ENCODE measurements at places on chromosomes 12 and 14.

DNA sequence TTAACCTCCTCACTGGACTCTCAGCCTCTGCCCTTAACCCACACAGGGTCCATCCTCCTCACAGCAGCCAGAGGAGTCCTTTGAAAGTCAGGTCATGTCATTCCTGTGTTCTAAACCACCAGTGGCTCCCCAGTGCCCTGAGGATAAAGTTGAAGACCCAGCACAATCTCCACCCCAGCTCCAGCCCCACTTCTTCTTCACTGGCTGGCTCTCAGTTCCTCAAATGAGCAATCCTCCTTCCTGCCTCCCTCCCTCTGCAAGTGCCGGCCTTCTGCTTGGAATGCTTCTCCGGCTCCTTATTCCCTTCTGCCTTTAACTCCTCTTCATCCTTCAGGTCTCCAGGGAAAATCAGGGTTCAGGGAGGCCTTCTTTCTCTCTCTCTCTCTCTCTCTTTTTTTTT lies 32.0 kb upstream of the SPPL3 start:
- DNase-seq: peak; percentile 2

DNA sequence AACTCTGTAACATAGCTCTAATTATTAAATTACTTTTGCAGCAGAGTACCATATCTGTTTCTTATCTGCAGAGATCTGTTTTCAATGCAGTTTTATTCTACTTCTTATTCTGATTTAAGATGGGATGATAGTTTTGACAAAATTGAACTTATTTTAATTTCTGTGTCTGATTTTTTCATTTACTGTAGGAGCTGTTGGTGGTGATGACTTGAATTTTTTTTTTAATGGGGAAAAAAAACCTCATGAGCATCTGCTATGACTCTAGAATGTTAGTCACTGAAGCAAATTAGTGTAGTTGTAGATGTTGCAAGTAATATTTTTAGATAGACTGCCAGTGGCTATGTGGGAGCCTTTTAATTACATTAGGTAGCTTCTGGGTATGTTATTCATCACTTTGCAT lies 23.4 kb downstream of the DNM1L start:
- no peak for DNase-seq

GRCh38 chr12:64587447-64587846 lies 22.8 kb upstream of the RASSF3 start:
- DNase-seq: no peak

GRCh38 chr12:43099691-43100163 lies 452.3 kb downstream of the ADAMTS20 start:
- DNase-seq: no peak

DNA sequence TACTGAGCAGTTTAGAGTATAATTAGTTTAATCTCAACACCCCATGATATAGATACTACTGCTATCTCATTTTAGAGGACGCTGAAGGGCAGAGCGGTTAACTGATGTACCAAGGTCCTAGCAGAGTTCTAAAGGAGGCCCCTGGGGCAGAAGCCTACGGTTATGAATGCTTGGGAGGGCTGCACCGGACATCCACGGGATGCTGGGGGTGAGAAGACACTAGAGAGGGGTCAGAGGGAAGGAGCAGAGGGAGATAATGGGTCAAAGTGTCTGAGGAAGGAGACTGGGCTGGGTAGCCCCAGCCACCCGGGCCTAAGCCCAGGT lies 1.6 kb upstream of the ACTR6 start:
- DNase-seq: no peak

GRCh38 chr14:48546996-48547395 lies 871.6 kb upstream of the MDGA2 start:
- no peak for DNase-seq

GRCh38 chr14:52895000-52895399 lies 55.9 kb downstream of the FERMT2 start:
- no peak for DNase-seq

DNA sequence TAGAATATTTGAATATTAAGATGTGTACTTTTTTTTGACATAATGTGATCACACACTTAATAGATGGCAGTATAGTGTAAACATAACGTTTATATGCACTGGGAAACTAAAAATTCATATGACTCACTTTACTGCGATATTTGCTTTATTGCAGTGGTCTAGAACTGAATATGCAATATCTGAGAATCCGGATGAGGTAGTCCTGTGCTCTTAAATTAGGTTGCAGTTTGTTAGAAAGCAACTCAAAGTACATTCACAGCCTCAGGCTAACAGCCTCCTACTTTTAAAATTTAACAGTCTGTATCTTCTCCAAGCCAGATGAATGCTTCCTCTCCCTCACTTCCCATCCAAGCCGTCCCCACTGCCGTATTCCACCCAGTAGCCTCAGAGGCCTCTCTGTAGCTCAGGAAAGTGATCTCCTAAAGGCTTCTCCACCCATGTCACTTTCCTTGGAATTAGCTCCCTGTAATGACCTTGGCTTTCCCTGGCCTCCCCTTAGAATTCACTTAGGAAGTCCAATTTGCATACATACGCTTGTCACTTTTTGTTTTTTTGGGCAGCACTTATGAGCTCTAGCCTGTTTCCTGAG lies 43.7 kb downstream of the TESPA1 start:
- DNase-seq: peak; percentile 6

DNA sequence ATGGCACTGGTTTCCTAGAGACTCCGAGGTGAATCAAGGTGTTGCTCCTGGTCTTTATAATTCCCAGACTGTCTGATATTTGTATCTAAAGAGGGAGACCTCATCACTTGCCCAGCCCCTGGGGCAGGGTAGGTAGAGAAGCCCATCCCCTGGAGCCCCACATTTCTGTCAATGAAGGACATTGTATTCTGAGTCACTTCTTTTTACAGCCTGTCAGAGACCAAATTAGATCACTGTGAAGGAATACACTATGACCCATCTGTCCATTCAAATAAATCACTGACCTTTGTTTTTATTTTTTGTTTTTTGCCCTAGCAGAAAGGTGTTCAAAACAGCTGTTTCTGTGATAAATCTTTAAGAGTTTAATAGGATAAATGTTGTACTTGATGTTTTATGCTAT lies 67.9 kb upstream of the ANO6 start:
- no peak for DNase-seq

DNA sequence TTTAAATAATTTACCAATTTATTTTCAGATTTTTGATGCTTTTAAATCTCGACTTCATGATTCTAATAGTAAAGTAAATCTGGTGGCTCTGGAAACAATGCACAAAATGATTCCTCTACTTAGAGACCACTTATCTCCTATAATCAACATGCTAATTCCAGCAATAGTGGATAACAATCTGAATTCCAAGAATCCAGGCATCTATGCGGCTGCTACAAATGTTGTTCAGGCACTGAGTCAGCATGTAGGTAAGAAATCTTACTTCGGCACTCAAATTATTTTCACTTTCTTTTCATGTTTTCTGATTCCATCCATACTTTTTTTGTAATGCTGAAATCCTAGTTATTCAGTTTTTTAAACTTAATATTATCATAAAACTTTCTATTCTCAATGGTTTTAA lies 15.5 kb upstream of the PRPF39 start:
- DNase-seq: no peak

- peak; percentile 63 for DNase-seq
Measured at GRCh38 chr12:105084251-105085250, at the start of gene ALDH1L2. Gene ALDH1L2 (minus strand): TSS chr12:105084458. CDS start chr12:105084436, 22 bp downstream.

DNA sequence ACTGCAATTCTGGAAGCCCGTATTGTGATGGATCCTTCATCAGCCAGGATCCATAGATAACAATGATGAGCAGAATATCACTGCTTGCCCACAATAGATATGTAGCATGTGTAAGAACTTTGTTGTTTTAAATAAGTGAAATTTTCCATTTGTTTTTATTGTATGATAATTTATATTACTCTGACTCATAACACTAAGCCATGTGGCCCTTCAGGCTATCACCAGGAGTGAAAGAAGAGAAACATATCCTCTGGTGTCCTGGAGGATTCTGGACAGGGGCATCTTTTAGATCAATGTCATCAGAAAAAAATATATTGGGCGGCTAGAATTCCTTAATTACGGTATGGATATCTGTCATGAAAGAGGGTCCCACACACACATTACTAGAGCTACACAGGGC lies 167.5 kb downstream of the SLC6A15 start:
- DNase-seq: no peak

DNA sequence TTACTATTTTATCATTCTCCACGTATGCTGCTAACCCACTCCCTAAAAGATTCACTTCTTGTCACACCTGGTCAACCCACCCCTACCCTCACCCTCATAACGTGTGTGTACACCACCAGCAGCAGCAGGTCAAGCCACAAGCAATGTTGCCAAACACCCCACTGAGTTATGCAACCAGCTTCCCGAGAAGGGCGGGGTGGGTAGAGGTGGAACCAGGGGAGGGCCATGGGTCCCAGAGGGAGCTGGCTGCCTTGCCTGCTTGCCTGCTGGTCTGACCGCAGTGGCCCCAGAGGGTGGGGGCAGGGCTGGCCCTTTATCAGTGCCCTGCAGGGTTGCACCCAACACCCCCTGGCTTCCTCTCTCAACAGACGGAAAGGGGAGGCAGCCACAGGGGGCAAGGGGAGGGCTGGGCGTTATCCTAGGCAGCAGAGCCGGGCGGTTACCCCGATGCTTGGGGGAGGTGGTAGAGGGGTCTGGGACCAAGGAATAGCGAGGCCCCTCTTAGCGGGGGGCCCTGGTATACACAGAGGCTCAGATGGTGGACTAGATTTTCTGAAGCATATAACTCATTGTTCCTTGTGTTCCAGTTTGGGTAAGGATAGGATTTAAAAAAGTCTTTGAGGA lies 3.5 kb upstream of the NFE2 start:
- DNase-seq: no peak

DNA sequence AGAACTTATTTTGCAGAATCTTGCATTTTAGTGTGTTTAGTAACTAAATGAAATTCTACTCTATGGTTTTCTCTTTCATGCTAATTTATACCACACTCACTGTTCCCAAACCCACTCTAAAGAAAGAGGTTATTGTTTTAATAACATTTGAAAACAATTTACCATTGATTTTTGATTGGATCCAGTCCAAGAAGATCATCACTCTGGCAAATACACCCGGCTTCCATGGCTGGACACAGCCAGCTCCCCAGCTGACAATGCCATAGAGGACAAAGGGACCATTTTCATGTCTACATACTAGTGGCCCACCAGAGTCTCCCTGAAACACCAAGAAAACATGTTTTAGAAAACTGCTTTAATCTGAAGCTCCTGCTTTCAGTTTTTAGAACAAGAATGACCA lies 42.4 kb downstream of the OVCH1 start:
- no peak for DNase-seq

DNA sequence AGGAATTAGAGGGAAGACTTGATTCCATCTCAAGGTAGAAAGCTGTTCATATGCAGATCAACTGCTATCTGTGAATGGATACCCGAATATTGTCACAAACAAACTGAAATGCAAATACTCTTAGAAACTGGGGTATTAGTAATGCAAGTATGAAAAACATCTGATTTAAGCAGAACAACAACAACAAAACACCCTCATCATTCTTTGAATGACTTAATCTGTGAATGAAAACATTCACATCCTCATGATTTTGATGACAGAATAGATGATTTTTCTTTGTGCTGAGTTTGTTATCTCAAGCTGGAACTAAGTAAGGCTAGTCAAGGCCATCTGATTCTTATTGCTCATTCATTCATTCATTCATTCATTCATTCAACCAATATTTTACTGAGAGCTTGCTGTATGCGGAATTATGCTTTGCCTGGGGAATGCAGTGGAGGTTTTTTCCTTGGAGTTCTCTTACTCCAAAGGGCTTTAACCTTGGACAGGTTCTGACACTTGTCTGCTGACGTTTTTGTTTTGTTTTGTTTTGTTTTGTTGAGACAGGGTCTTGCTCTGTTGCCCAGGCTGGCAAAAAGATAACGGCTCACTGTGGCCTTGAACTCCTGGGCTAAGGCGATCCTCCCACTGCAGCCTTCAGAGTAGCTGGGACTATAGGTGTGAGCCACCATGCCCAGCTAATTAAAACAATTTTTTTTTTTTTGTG lies 23.3 kb downstream of the OR10G3 start:
- no peak for DNase-seq

DNA sequence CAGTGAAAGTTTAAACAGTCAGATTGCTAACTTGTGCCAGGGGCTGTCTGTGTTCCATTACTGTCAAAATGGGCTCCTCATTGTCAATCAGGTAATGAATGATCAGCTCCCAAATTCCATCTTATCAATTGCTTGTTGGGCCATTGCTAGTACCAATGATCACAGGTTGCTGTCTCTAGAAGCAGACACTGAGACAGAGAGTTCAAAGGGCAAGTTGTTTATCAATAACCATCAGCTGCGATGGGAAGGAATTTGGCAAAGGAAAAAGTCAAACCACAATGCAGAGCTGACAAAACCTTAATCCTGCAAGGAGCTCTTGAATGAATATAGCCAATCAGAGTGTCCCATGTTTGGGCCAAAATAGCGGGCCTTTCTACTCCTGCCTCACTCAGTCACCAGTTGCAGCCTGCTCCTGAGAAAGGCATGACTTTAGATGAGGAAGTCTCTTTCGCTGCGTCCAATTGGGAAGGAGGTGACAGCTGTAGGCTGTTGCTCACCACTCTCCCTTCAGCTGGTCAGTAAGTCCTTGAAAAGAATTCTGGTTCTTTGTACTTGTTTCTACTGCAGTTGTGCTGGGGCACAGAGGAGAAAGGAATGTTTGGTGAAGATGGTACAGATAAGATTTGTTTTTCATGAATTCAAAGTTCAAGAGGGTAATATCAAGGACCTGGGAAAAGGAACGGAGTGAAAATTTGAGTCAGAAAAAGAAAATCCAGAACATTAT lies 179.2 kb upstream of the PDE3A start:
- DNase-seq: no peak

DNA sequence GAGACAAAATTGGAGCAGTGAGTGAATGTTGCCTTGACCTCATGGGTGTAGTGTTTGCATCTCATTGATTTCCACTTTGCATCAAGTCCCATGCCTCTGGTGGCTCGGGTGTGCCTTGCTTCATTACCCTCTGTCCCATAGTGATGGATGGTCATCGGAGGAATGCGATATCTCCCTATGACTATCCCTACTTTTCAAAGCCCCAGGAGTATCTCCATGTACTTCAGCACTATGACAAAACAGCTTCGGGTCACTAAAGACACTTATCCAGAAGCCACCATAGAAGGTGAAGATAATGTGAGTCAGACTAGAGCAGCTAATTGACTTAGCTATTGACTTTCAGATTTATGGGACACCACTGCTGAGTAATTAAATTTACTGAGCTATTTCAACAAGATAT lies 355.1 kb upstream of the CCDC196 start:
- DNase-seq: no peak

GRCh38 chr12:115646210-115646609 lies 631.3 kb downstream of the MED13L start:
- no peak for DNase-seq

Measured in retina (tissue), 1 donor.